Activated T-cell treated with anti-CD3 and anti-CD28 coated beads, Interleukin-2, amount 50 U/mL, for 4 hours (primary cell): ENCODE measurements at places on chromosomes 7 and 10. TPM values are rescaled to one million over a fixed set of nuclear protein-coding genes. Genes with fewer than 3 reads are reported as not detected.
A peak's percentile ranks its signal among the peaks of the same experiment; 100 is the strongest.

The TRIM8 gene
- total RNA-seq, result 53.9 TPM

The AASS gene
- 0.65 TPM for total RNA-seq

The FBXL13 gene
- 1.1 TPM for total RNA-seq

The FAM25C gene
- total RNA-seq, result not detected

The SPDYE16 gene
- not detected for total RNA-seq

The PURB gene
- total RNA-seq, result 30.6 TPM

DNA sequence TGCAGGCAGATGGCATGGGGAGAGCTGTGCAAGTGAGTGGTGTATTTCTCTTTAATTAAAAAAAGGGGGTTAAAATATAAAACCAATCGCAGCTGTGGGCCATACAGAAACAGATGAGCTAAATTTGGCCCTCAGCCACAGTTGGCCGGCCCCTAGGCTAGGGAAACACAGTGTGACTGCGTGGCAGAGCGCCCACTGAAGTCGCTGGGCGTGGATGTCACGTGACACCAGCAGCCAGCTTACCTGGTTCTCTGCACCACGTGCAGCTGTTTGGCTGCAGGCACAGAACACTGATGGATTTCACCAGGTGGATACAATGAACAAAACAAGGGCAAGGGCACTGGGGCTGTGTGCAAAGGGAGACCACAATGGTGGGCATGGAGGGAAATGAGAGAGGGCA, 119.3 kb upstream of the ZNF746 start:
- DNase-seq, result no peak

- no peak for DNase-seq
These were observed 80.8 kb downstream of the TMEM130 start for GRCh38 chr7:98788966-98789365.

GRCh38 chr7:115499956-115500355, 530.6 kb downstream of the TFEC start:
- no peak for DNase-seq

GRCh38 chr7:150383710-150384397, 4.7 kb downstream of the ZNF775 start:
- DNase-seq, result no peak

- no peak for DNase-seq
These were observed 36.8 kb upstream of the R3HCC1L start for GRCh38 chr10:98097616-98098015.

DNA sequence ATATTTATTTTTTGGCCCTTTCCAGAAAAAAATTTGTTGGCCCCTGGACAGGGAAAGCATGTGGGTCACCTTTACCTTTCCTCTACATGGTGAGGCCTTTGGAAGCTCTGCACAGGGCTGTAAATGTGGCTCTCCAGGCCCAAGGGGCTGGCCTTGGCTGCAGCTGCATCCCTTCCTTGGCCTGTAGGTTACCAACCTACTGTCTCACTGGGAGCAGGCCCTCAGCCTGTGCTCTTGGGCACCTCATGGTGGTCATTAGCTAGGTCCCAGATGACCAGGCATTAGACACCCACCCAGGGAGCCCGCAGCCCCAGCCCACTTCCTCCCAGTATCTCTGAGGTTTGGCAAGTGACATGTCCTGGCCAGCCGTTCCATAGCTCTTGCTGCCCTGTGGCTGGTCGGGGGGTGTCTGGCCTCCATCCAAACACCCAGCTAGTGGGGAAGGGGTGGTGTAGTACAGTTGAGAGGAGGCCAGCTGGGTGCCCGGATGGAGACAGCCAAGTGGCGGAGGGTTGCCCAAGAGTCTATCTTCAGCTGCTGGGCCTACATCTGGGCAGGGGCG, 7.1 kb upstream of the CPA5 start:
- no peak for DNase-seq

GRCh38 chr7:132393789-132394261, 182.4 kb downstream of the PLXNA4 start:
- no peak for DNase-seq

- no peak for DNase-seq
These were observed 78.6 kb upstream of the MPP7 start for GRCh38 chr10:28381466-28381865.

DNA sequence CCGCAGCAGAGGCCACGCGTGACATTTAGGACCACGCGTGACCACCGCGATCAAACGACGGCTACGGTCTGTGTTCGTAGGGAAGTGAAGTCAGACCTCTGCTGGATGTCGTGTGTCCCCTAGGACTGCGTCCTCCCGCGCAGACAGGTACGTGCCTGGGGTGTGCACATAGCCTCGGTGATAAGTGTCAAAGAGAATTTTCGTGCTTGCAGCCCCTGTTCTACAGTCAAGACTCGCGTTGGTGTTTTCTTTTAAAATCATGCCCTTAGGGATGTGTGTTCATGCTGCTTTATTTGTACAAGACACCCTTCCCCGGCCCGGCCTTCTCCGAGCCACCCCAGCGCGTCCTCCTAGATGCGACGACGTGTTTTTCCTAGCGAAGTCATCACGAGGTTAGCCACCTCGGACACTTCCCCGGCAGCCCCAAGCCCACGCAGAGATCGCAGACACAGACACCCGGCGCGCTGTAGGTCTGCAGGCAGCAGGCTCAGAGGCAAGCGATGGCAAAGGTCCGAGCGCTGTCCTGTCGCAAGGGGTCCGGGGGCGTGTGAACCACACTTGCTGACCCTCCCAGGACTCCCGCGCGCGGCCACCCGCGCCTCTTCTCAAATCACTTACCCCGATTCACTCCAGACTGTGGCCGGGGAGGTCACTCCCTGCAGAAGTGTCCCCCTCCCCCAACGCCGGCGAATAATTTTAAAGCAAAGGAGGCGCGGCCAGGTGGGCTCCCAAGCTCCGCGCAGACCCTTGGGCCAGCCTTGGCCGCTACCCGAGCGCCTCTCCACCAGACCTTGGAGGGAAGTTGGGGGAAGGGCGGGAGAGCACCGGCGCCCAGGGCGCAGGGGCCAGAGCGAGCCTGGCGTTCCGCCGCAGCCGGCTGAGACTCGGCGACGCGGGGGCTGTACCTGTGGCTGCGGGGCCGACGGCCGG, 552 bp downstream of the MKX start:
- DNase-seq, result peak; percentile 8

GRCh38 chr10:19921300-19922140, 105.3 kb downstream of the PLXDC2 start:
- DNase-seq, result no peak

DNA sequence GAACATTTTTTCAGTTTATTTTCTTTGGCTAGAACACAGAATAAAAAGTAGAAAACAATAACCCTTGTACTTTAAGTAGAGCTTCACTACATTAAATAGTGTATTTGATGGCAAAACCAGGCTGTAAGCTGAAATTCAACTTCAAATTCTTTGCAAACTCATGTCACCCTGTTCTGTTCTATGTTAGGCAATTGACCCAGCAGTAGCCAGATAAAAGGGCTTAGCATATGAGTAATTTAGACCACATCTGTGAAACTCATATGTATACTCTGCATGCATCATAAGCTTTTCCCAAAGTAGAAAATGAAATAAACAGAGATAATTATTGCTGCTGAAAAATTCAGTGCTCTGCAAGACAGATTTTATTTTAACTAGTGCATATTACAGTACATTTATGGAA, 150.2 kb downstream of the GNAI1 start:
- DNase-seq, result no peak
